ENCODE measurements at places on chromosomes 11 and 22. TPM values are rescaled to one million over a fixed set of nuclear protein-coding genes. Genes with fewer than 3 reads are reported as not detected.

The DERL3 gene
- 10.6 TPM for total RNA-seq

The MUS81 gene
- total RNA-seq: 26.3 TPM

The MRPL23 gene
- 128 TPM for total RNA-seq

The RIMBP3C gene
- total RNA-seq: not detected

The PKDREJ gene
- 0.07 TPM for total RNA-seq

The TRIM51 gene
- not detected for total RNA-seq

The PNPLA5 gene
- total RNA-seq: not detected

The SLC22A6 gene
- total RNA-seq: not detected

The LGALS1 gene
- 1,958 TPM for total RNA-seq

The GPHA2 gene
- total RNA-seq: not detected

The SCGB1D2 gene
- not detected for total RNA-seq

The CCDC157 gene
- 0.26 TPM for total RNA-seq

The GDPD4 gene
- not detected for total RNA-seq

The INS gene
- total RNA-seq: not detected

The MYOD1 gene
- total RNA-seq: not detected

The PYGM gene
- total RNA-seq: 84.7 TPM

The FUT4 gene
- 3.3 TPM for total RNA-seq

The CEP164 gene
- total RNA-seq: 3.3 TPM

The HBG1 gene
- total RNA-seq: not detected

The IGLL5 gene
- total RNA-seq: 1.4 TPM

The ARHGAP20 gene
- total RNA-seq: 0.86 TPM

The HBD gene
- 2.4 TPM for total RNA-seq

The FZD4 gene
- total RNA-seq: 22.6 TPM

The ELP4 gene
- 14.0 TPM for total RNA-seq

The CREB3L1 gene
- 15.1 TPM for total RNA-seq

The OR8G1 gene
- total RNA-seq: not detected

The ACR gene
- total RNA-seq: not detected

The BIRC3 gene
- 3.6 TPM for total RNA-seq

The NNMT gene
- 240 TPM for total RNA-seq

The RFPL3 gene
- total RNA-seq: not detected

The ISX gene
- not detected for total RNA-seq

The BATF2 gene
- 1.1 TPM for total RNA-seq

The ACRV1 gene
- total RNA-seq: not detected

The CHCHD10 gene
- 319 TPM for total RNA-seq

The KDM4D gene
- total RNA-seq: 0.90 TPM

The PIWIL4 gene
- 3.2 TPM for total RNA-seq

The LRRC74B gene
- not detected for total RNA-seq

The OR11H1 gene
- total RNA-seq: not detected

The DDI1 gene
- total RNA-seq: not detected

The OR51I1 gene
- not detected for total RNA-seq

The RABL2B gene
- total RNA-seq: 4.3 TPM

The SAA1 gene
- total RNA-seq: 6.8 TPM

The LRRC56 gene
- total RNA-seq: 0.15 TPM

The GPR152 gene
- total RNA-seq: not detected

The CD3G gene
- total RNA-seq: 0.24 TPM

The POU2AF2 gene
- not detected for total RNA-seq

The NXPE4 gene
- total RNA-seq: not detected

The HORMAD2 gene
- total RNA-seq: not detected

The C22orf42 gene
- not detected for total RNA-seq

The SHANK3 gene
- 8.2 TPM for total RNA-seq

The CDCA5 gene
- total RNA-seq: 0.16 TPM

The NOX4 gene
- total RNA-seq: 5.9 TPM

The MMP27 gene
- not detected for total RNA-seq

The ANKK1 gene
- total RNA-seq: not detected
